ENCODE measurements at places on chromosomes 12 and 14. TPM values are rescaled to one million over a fixed set of nuclear protein-coding genes. Genes with fewer than 3 reads are reported as not detected.

GRCh38 chr14:101757064-101757838 lies 4.3 kb upstream of the PPP2R5C start:
- no peak for DNase-seq

DNA sequence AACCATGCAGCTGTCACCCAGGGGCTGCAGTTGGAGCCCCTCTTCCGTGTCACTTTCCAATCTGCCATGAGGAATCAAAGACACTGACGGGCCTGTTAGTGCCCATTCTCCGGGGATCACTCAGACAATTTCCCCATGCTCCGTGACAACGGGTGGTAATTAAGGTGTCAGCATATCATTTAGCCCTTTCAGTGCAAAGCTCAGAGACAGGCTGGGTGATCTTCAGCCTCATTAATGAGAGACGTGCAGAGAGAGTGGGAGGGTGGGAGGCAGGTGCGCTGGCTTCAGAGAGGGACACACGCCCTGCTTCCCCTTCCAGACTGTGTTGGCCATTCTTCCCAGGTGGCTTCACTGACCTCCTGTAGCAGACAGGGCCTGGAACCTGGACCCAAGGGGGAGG lies 58.7 kb downstream of the MVK start:
- DNase-seq = no peak

DNA sequence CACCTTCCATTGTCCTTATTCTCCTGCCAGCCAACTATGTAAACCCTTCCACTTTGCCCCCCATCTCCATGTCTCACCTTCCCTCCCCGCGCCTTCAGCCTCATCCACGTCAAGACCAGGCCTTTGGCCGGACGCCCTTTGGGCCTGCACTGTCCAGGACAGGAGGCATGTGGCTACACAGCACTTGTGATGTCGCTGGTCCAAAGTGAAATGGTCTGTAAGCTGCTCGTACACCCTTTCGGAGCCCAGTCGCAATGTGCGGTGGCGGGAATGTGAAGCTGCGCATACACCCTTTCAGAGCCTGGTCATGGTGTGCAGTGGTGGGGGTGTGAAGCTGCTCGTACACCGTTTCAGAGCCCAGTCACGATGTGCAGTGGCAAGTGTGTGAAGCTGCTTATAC lies 247.9 kb upstream of the RGS6 start:
- no peak for DNase-seq

DNA sequence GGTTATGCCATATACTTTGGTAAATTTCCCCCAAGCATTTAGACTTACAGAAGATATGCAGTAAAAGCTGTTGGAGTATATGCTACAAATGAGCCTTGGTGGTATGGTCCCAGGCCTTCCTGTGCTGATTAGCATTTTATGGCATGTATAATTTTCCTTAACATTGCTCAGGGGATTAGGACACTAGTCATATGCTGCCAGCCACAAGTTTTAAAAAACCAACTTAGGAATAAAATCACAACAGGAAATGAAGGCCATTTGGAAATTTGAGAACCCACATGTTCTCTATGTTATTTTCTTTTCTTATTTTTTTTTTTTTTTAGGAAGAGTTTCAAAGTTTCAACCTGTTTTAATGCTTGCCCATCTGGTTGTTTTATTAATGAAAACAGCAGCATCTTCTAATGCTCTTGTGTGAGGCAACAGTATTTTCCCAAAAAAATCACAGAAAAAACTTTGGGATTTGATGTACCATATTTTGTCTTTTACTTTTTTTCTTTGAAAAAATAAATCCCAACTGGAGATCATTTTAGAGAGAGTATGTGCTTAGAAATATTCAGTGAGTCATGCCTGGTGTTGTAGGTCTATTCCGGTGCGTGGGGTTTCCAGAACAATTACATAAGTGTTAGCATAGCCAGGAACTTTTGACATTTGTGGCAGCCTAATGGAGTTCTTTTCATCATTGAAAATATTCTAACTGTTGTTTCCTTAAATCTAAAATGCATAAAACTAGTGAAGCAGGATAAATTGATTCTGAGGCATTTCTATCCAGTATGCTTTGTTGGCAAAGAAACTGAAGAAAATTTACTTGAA lies 21.7 kb upstream of the DUSP6 start:
- no peak for DNase-seq

The SERPINA10 gene
- 0.06 TPM for polyA plus RNA-seq

The P2RX2 gene
- polyA plus RNA-seq = 1.9 TPM

The ADCY4 gene
- 21.6 TPM for polyA plus RNA-seq

- peak; percentile 29 for DNase-seq
These were observed 67.1 kb downstream of the DERA start for GRCh38 chr12:15977999-15978951.

The NR1H4 gene
- polyA plus RNA-seq = 15.8 TPM

DNA sequence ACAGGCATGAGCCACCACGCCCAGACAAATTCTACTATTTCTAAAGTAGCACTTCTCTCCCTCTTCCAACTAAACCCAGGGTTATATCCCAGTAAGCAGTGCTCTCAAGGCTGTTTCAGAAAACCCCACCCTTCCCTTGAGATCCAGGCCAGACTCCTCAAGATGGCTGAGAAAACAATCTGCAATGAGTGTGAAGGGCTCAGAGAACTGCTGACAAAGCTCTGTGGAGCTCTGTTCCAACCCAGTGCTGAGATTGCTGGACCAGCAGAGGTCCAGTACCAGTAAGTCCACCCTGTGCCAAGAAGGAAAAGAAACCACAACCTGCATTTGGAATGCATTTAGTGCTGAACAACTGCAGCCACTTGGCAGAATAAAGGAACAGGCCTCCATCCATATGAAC lies 3.7 kb upstream of the IFFO1 start:
- no peak for DNase-seq
